Epithelial cell of esophagus (primary cell): ENCODE measurements at places on chromosomes 2 and 18.
A peak's percentile ranks its signal among the peaks of the same experiment; 100 is the strongest.

GRCh38 chr18:57107140-57107832 lies 39.6 kb upstream of the BOD1L2 start:
- peak; percentile 40 for DNase-seq

DNA sequence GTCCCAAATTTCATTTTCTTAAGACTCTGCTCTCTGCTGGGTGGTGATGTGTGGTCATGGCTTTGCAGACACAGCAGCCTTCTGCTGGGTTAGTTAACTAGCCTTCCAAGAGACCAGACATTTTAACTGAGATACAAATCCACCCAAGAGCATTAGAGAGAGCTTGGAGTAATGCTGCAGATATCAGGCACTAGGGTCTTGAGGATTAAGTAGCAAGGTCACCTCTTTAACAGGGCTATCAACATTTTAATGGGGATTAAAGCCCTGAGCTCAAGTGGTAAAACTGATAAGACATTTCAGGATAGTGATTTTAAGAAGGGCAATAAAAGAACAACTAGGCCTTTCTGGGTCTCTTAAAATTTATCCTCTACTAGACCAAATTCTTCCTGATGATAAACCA lies 461.2 kb downstream of the MEIS1 start:
- DNase-seq = no peak

DNA sequence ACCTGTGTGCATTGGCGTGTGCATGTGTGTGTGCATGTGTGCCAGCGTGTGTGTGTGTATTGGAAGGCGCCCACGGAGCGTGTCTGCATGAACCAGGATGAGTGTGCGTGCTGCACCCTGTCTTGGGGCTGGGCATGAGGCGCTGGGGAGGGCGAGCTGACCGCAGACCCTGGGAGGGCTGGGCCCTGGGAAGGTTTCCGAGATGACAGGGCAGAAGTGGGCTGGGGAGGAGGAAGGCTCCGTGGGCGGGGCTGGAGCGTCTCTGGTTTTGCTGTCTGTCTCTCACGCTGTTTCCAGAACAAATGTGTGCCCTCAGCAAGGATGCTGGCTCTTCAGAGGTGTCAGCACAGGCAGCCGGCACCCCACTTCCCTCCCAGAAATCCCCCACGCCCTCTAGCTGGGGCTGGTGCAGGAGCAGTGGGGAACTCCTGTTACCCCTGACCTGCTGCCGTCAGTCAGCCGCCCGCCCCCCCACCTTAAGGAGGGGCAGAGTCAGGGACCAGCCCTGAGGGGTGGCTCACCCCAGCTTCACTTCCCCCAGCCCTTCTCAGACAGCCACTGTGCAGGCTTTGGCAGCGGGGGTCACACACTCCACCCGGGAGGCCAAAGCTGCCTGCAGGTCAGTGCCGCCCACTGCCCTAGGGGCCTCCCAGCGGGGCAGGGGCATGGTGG lies at the start of gene GPR35:
Gene GPR35, plus strand, starts transcription at position 531 of the 672 bp plus-strand sequence. CDS start 4,473 bp downstream, outside the sequence.
- DNase-seq = no peak

DNA sequence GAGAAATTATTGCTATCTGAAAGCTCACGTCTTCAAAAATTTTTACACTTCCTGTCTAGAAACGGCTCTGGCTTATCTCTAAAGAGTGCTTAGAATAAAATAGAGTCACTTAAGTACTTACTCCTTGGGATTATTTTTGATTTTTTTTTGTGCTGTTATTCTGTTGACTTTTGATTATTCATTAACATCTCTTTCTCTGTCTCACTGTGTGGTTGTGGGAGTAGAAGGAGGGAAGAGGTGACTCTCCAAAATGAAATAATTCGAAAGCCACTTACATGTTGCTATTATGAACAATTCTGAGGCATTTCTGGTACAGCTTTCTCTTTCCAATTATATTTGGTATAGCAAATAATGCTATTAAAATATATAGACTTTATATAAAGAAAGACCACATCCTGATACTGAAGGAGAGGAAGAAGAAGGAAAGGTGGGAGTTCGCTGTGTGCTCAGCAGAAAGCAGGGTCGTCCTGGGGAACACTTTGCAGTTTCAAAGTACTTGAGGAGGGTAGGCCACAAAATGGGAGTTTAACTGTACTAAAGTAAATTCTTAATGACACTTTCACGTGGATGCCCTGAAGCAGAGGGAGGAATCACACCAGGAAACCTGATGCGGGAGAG lies 9.6 kb upstream of the MMADHC start:
- DNase-seq = no peak

- no peak for DNase-seq
Observed at GRCh38 chr2:105309147-105309545, 20.4 kb downstream of the TGFBRAP1 start.

GRCh38 chr2:212958133-212958532 lies 193.3 kb downstream of the IKZF2 start:
- DNase-seq = no peak

DNA sequence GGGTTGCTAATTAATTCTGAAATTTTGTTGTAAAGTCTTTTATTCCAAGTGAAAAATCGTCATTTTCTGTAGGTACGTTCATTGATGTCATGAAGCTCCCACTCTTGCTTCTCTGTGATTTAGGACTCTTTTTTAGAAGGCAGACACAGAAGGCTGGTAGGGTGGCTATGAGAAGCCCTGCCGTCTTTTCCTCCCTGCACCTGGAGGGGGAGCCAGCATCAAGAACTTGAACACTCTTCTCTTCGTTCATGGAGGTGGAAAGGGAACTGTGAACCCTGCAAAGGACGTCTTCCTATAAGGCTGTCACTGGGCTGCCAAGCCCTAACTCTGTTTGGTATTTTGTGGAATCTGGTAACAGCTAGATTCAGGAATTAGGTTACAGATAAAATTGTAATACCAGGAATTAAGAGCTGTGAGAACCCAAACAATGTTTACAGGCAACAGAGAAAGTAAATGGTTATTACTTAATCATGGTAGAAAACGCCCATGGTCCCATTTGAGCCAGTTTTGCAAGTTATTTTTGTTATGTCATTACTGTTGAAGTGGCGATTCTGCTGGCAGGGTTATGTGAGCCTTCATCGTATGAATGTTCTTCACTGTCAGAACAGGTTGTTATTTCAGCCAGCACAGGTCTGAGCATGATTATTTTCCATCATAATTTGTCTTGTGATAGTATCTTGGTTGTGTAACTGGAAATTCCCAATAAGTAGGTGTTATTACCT lies 112.2 kb downstream of the OSBPL6 start:
- DNase-seq = peak; percentile 71

- no peak for DNase-seq
Observed at GRCh38 chr18:76345901-76346300, 149.1 kb downstream of the ZNF516 start.

- DNase-seq = no peak
Observed at GRCh38 chr2:112034924-112035323, 20.1 kb upstream of the TMEM87B start.

GRCh38 chr18:3246635-3247239 lies 864 bp upstream of the MYL12A start:
- DNase-seq = peak; percentile 23

GRCh38 chr18:12307701-12308385 lies at the start of gene TUBB6:
TSS of gene TUBB6 (plus strand) at chr18:12308241. CDS start at chr18:12308293, 52 bp downstream.
- peak; percentile 81 for DNase-seq

DNA sequence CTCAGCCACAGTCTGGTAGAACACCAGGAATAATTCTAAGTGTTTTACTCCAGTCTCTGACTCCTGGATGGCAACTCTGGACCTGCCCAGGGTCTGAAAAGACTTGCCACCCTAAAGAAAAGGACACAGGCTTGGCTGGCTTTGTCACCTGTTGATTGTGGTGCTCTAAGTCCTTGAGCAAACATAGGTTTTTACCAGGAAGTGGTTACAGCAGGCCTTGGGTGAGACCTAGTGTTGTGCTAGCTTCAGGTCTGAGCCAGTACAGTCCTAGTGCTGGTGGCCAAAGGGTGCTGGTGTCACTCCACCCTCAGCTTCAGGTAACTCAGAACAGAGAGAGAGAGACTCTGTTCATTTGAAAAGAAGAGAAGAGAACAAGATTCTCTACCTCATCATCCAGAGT lies 1239.4 kb upstream of the CRIM1 start:
- DNase-seq = no peak

DNA sequence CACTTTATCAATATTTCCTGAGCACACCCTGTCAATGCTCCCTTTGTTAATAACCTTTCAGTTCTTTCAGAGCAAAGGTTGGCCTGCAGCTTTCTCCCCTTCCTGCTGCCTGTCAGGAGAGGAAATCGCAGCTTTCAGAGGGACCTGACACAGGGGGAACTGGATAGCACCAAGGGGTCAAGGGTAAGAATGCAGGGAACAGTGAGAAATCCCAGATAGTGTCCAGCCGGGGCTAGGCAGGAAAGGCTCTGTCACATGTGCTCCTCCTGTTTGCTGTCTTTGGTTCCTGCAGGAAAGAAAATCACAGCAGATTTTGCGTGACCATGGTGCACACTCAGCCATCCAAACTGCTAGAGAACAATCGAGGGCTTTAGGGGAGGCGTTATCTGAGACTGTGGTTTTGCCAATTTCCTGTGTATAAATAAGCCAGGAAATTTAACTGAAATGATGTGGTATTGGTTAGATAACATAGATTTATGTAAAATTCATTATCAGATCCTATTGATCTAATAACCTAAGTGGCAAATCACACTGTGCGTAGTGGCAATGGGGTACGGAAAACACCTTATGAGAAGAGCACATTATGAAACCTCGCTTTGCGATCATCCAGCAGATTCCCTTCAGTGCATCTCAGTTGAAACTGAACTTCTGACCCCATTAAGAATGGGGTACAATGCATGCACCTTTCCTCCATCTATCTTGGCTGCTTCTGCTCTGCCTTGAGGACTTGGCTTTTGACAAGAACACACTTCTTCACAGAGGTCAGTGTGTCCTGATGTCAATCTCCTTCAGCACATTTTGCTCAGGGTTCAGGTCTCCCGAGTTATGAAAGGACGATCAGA lies 178.0 kb downstream of the ICOS start:
- DNase-seq = no peak

DNA sequence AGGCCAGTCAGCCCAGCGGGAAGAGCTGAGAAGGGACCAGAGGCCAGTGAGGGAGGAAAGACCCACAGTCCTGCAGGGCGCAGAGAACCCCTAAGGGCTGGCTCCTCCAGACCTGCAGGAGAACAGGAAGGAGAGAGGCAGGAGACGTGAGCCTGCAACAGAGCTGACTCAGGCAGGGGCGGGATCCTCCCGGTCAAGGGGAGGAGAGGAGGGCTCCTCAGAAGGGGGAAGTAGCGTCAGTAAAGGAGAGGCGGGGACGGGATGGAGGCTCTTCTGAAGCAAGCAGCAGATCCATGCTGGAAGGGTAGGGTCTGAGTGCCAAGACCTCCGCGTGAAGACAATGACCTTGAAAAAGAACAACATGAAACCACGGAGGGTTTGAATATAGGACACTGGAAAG lies 50.8 kb downstream of the TRABD2A start:
- DNase-seq = peak; percentile 17

GRCh38 chr18:79496978-79497637 lies 101.4 kb downstream of the NFATC1 start:
- DNase-seq = no peak

DNA sequence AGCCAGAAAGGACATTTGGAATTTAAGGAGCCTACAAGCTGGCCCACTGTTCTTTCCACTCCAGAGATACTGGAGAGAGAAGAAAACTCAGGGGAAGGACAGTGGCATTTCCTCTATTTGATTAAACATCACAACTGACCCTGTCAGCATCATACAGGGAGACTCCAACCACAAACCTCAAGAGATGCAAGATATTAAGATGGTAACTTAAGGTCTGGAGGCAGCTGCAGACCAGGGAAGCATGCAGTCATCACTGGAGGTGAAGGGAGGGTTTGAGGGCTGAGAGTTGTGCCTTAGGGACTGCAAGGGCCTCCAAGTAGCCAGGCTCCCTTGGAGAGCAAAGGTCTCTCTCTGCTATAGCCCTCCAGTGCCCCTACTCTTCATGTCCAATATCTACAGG lies 67.4 kb downstream of the RNF152 start:
- no peak for DNase-seq

DNA sequence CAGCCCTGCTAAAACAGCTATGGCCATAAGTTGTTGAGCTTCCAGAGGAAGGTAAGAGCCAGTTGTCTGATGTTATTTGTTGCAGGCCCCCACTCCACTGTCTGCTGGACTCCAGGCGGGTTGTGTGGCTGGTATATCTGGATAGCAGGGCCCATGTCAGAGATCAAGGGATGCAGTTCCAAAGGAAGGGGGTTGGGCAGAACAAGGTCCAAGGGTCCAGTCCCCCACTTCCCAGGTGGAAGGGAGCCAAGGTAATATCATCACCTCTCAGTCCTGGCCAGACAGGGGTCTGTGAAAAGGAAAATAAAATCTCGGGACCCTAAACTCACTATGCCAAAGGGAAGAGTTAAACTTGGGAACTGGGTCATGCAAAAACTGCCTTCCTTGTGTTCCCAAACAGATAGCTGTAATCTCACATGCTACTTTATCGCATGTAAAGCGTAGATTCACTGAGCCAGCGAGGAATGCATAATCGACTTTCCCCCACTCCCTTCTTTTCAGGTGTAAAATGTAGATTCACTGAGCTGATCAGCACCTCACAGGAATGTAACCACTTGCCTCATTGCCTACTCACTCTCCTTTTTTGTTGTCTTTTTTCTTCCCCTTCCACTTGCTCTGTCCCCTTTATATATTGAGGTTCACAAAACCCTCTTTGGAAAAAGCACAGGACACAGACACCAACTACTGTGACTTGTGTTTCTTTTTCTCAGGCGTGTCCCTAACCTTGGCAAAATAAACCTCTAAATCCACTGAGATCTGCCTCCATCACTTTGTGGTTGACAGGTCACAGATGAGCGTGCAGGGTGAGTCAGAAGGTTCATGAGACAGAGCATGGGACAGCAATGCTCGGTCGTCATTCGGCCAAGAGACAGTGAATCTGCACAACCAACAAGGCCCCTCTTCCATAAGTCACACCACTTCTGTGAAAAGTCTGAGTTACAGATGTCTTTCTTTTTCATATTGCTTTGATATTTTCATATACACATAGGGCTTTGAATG lies 255.3 kb upstream of the SIX2 start:
- no peak for DNase-seq

- DNase-seq = peak; percentile 72
Observed at GRCh38 chr2:70627211-70627898, 73.7 kb upstream of the TGFA start.

- DNase-seq = no peak
Observed at GRCh38 chr18:55336438-55337100, 251.4 kb downstream of the TCF4 start.

DNA sequence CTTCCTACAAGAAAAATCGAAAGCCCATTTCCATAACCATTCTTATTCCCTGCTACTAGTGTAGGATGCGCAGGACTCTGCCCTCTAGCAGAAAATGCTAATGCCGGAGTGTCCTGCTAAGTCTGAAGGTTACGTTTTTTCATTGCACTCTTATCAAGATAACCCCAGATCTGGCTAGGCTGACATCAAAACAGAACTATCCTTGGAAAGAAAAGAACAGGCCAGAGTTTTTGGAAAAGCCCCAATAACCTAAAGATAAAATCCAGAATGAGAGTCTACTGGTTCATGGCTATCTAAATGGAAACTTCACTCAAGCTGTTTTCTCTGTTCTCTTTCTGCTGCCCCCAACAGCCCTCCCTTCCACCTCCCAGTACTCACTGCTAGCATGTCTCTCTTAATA lies 913 bp downstream of the RNF152 start:
- no peak for DNase-seq

- no peak for DNase-seq
Observed at GRCh38 chr18:42074704-42075103, 119.7 kb downstream of the PIK3C3 start.
